Muscle of leg (tissue), 16 donors: ENCODE measurements at places on chromosomes 12 and 14.

- DNase-seq: no peak
Measured at GRCh38 chr12:116697716-116698115, 40.2 kb downstream of the SPRING1 start.

- no peak for DNase-seq
Measured at GRCh38 chr14:69473260-69473659, 11.3 kb upstream of the PLEKHD1 start.

GRCh38 chr12:96198965-96199364 is 4.8 kb downstream of the ELK3 start:
- no peak for DNase-seq

GRCh38 chr12:21172079-21172478 is 41.1 kb downstream of the SLCO1B1 start:
- DNase-seq: no peak

- no peak for DNase-seq
Measured at GRCh38 chr14:92538412-92538985, 24.9 kb downstream of the RIN3 start.

DNA sequence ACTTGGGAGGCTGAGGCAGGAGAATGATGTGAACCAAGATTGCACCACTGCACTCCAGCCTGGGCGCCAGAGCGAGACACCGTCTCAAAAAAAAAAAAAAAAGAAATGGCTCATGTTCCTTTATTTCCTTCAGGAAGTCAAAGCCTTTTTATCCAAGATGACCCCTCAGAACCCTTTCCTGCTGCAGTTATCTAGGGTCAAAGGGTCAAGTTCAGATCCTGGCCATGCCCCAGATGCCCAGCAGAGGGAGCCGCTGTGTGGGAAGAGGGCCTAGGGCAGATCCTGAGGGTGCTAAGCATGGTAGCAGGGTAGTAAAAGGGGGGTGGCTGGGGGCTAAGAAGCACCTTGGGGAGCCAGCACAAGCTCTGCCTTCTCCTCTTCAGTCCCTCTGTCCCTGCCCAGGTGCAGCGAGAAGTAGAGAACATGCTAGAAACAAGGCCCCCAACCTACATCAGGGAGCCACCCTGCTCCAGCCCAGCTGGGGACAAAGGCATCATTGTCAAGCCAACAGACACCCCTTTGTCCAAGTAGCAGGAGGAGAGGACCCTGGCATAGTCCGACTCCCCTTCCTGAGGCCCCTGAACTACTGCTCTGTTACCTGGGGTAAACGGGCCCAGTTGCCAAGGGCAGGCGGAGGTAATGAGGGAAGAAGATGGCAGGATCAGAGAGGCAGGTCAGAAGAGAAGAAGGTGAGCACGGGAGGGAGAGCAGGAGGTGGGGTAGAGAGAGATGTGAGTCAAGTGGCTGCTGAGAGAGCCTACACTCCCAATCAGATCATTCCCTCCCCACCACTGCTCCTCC is 6.5 kb downstream of the NFE2 start:
- DNase-seq: no peak

DNA sequence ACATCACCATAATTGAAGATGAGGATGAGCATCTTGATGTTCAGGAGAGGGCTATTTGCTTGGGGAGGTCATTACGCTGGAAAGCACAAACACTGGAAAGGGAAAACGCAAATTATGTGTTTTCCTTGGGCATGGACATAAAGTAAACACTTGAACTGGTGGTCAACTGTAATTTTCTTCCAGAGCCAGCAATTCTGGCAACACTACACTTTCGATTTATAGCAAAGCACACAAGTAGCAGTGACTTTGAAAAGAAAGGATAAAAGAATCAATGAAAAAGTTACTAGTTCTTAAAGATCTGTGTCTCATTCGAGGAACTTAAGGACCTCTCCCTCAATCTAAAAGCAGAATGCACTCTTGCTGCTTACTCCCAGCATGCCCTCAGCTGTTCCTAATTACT is 2.2 kb downstream of the CLEC14A start:
- DNase-seq: no peak

- peak; percentile 17 for DNase-seq
Measured at GRCh38 chr14:61104358-61104757, 123.3 kb downstream of the SLC38A6 start.

- DNase-seq: peak; percentile 90
Measured at GRCh38 chr14:69615496-69616407, 4.4 kb downstream of the SUSD6 start.

DNA sequence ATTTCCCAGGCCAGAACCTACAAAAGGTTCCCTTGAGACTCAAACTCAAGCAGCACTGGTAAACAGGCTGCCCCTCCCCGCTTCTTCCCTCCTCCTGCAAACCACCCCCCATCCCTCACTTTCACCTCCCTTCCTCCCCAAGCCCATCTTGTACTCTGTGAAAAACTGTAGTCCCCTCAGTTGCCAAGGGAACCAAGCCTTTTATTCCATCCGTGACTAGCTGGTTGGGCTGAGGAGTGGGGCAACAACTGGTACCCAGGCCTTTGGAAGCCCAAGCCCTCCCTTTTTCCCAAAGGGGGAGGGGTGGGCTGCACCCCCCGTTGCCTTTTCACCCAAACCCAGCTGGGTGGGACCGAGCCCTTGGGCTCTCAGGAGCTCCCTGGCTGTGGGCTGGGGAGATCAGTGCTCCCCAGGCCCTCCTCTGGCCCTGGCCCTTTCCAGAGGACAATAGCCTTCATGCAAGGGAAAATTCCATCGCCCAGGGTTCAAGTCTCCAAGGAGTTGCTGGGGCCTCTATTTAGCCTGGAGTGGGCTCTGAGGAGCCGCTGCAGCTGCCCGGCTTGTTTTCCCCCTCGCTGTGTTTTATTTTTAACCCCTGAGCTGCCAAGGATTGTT is 61.9 kb downstream of the ZFP36L1 start:
- peak; percentile 73 for DNase-seq

DNA sequence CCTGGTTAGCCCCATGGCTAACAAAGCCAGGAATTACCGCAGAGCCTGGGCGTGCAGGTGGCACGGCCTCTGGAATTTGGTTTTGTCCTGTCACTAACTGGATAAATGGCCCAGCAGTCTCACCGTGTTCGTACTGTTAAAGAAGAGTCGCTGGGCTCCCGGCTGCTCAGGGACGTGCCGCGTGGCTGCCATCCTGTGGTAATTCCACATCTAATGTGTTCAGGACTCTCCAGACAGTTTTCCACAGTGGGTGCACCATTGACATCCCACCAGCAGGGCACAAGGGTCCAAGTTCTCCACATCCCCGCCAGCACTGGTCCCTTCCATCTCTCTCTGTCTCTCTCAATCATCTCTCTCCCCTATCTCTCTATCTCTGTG is 19.6 kb downstream of the NOC4L start:
- DNase-seq: no peak

DNA sequence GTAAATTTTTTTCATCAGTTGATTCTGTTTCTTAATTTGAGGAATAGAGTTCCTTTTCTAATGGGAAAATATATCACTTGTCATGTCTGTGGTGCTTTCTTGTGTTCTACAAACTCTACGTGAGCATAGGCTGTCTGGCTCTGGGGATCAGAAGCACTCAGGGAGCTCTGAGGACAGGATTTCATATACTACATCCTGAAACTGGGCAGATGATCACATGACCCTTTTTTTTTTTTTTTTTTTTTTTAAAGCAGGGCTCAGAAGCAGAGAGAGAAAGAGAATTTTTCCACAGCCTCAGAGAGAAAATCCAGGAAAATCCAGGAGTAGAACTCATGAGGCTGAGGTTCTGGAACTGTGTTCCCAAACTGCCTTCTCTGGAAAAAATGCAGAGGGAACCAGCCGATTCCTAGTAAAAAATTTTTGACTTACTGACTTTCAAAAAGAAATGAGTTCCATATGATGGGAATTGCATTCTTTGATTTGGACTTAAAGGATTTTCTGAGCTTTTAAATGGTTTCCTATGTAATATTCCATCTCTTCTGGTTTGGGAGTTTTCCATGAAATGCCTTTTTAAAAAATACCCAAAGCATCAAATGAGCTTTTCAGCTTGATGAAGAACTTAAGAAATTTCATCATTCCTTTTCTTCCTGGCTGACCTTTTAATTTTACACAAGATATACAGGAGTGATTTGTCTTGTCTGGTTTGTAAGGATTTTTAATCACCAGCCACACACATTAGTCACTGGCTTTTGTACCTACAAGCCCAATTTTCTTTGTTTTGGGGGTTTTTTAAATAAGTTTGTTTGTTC is 183.1 kb upstream of the HIF1A start:
- peak; percentile 88 for DNase-seq

GRCh38 chr12:56687223-56688128 is 608 bp downstream of the PTGES3 start:
- peak; percentile 69 for DNase-seq

- DNase-seq: peak; percentile 78
Measured at GRCh38 chr14:68250927-68251768, 431.6 kb downstream of the RAD51B start.

DNA sequence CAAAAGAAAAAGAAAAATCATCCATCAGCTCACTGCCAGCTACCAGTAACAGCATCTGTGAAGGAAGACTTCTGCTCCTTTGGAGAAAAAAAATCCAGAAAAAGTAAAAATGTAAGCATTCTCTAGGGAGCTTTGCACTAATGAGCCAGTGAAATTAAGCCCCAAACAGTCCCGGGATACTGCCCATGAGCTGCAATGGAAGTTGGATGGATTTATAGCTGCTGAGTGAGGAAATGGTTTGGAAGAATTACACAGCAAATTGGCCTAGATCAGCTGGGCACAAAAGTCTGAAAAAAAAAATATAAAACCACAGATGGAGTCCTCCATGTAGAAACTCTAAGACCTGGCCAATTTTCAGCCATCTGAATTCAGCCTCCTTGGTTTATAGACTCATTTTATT is 462.9 kb upstream of the USP15 start:
- DNase-seq: no peak

- no peak for DNase-seq
Measured at GRCh38 chr12:69630191-69630590, 19.5 kb upstream of the LRRC10 start.

DNA sequence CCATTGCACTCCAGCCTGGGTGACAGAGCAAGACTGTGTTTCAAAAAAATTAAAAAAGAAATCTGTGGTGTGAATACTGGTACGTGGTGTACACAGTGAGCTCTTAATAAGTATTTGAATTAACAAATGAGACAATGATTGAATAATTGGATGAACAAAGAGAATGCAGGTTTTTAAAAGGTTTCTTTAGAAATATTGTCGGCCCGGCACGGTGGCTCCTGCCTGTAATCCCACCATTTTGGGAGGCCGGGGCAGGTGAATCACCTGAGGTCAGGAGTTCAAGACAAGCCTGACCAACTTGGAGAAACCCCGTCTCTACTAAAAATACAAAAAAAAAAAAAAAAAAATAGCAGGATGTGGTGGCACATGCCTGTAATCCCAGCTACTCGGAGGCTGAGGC is 6.6 kb downstream of the HIF1A start:
- DNase-seq: no peak

GRCh38 chr12:120903412-120904196 is 554 bp downstream of the SPPL3 start:
- DNase-seq: peak; percentile 62

DNA sequence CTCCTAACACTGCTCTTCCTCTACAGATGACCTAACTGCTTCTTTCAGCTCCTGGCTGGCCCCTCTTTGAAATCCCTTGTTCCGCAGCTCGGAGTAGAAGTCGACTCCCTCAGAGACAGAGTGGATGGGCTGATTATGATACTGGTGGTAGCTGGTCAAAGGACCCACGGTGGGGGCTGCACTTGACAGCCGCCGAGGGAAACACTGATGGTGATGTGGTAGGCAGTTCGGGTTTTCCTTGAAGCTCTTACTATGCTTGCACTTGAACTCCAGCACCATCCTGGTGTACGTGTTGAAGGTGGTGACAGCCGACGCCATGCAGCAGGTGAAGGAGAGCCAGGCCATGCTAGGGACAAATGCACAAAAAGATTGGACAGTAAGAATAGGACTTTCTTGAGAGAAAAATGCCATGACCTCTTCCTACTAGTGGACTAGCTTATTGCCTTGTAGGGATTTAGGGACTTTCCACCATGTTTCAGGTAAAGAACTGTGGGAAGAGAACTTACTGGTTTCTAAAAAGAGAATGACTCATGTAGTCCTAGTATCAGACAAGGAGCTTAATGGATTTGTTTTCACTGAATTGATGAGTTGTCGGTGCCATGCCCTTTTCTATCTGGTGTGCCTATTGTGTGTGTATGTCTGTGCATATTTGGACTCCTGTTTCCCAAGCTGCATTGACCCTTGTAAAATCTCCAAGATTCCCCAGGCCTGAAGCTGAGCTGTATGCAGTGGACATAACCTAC is 18.4 kb downstream of the GSG1 start:
- DNase-seq: no peak

DNA sequence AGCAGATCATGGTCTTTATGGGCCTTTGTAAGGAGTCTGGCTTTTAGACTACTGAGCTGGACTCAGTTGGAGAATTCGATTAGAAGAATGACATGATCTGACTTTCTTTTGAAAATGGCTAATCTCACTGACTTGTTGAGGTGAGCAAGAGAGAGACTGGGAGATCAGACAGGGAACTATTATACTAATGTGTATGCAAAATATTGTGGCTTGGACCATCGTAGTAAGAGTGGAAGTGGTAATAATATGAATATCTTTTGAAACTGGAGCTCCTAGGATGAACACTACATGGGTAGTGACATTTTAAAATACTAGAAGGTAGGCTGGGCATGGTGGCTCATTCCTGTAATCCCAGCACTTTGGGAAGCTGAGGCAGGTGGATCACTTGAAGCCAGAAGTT is 56.2 kb upstream of the CCT2 start:
- no peak for DNase-seq

DNA sequence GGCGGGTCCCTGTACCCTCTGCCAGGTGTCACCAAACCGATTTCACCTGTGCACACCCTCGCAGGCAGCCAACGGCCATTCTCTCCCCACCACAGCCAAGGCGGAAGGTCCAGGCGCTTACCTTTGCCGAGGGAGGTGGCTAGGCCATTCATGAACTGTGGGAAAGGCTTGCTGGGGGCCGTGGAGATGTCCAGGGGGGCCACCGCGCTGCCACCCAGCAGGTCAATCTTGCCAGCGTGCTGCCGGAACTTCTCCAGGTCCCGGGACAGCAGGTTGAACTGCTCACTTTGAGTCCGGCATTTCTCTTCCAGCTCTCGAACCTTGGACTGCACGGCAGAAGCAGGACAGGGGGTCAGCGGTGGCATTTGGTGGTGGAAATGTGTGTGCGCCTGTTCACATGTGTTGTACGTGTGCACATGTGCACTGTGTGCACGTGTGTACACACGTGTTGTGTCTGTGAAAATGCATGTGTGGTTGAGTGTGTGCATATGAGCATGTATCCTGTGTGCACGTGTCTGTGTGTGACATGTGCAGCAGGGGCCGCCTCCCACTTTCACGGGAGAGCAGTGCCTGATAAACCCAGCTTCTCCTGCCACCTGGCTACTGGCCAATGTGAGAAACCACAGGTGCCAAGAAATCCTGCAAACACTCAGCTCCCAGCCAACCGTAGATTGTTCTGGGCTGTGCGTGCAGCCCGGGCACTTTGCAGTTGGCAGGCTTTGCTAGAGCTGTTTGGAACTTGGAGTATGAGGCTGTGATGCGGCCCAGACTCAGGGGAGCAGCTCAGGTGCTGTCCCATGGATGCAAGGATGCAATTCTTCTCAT is 118.9 kb downstream of the PIWIL1 start:
- DNase-seq: peak; percentile 32

GRCh38 chr14:76050797-76051392 is 65.3 kb downstream of the IFT43 start:
- peak; percentile 78 for DNase-seq
